ENCODE measurements at places on chromosomes 12 and 14. TPM values are rescaled to one million over a fixed set of nuclear protein-coding genes. Genes with fewer than 3 reads are reported as not detected.

NRDE2 gene
- total RNA-seq, result 21.5 TPM

SRGAP1 gene
- 4.6 TPM for total RNA-seq

ADCK1 gene
- 9.6 TPM for total RNA-seq

APOF gene
- 0.62 TPM for total RNA-seq

ADCY4 gene
- 28.7 TPM for total RNA-seq

FGF6 gene
- total RNA-seq, result not detected

GALNT9 gene
- 1.0 TPM for total RNA-seq

FOXG1 gene
- 1.6 TPM for total RNA-seq

TAS2R7 gene
- total RNA-seq, result not detected

Measured in prostate gland (tissue), 2 donors.